ENCODE measurements at places on chromosomes 7 and 10. TPM values are rescaled to one million over a fixed set of nuclear protein-coding genes. Genes with fewer than 3 reads are reported as not detected.

Gene PIK3AP1
- 5.1 TPM for total RNA-seq

Gene PDLIM1
- total RNA-seq, result 161 TPM

Gene MRLN
- not detected for total RNA-seq

Gene TASOR2
- total RNA-seq, result 49.2 TPM

Gene LIPJ
- not detected for total RNA-seq

- no peak for DNase-seq
Observed at GRCh38 chr7:65338346-65338745, 35.3 kb upstream of the ZNF92 start.

- DNase-seq, result peak; percentile 46
Observed at GRCh38 chr7:77439572-77439971, 23.4 kb upstream of the GSAP start.

GRCh38 chr7:131546126-131546525, 10.3 kb downstream of the PODXL start:
- DNase-seq, result no peak

DNA sequence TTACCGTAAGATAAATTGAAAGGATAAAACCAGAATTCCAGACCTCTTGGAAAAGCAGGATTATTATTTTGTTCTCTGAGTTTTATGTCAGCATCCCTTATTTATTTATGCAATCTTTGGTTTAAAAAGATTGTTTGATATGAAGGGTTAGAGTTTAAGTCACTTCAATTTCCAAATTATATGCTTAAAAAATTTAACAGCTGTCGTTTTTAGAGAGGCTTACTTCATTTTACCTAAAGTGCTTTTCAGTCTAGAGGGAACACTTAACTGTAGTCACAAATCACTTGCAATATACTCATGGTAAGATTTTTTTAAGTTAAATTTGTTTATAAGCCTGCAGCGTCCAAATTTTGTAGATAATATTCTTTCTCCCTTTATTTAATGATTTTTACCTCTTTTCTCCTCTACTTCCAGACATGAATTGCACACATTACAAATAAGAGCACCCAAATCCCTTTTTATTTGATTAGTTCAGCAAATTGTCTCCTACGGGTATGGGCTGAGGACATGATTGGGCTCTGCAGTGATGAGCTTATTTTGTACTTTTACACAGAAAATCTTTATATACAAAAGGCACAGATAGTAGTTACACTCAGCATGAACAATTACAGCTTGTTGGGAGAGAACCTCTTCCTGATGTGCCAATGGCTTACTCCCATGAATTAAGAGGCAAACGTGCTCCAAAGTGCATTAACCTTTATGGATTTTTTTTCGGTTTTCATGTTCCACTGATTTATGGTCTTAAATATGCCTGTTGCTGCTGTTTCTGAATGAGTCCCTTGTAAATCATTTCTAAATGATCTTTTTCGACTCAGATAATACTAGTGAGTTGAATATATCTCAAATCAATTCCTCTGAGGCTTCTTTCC, 319.3 kb upstream of the LRGUK start:
- no peak for DNase-seq

GRCh38 chr10:28734938-28735759, 57.8 kb downstream of the BAMBI start:
- DNase-seq, result peak; percentile 35

DNA sequence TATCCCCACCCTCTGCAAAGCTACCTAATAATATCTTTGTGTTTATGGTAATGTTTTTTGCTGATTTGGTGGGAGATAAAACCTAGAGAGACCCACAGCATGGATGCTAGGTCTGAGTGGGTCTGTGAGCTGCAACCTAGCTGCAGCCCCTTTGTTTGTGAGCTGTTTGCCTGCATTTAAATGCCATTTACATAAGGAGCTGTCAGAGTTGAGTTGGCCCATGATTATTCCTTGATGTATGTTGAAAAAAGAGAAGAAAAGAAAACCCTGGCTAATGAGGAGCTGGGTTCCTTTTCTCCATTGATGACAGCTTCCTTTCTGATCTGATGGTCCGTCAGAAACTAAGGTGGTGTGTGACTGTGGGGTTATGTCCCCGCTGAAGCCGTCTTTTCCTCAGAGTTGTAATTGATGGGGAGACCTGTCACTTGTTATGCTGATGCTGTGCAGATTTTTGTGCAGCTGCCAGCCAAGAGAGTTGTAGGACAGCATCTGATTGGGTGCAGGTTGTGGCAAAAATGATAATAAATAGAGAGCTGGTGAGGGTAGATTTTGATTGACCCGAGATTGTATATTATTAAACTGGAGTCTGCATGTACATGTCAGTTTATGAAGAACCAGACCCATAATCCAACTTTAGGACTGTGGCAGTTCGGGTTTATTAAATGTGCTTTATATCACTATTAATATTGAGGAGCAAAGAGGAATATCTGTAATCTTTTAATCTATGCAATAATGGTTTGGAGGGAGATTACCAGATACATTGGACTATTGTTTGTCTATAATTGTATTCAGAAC, 219.8 kb downstream of the AUTS2 start:
- DNase-seq, result no peak

GRCh38 chr10:102819054-102819453, 18.2 kb downstream of the CYP17A1 start:
- DNase-seq, result no peak

DNA sequence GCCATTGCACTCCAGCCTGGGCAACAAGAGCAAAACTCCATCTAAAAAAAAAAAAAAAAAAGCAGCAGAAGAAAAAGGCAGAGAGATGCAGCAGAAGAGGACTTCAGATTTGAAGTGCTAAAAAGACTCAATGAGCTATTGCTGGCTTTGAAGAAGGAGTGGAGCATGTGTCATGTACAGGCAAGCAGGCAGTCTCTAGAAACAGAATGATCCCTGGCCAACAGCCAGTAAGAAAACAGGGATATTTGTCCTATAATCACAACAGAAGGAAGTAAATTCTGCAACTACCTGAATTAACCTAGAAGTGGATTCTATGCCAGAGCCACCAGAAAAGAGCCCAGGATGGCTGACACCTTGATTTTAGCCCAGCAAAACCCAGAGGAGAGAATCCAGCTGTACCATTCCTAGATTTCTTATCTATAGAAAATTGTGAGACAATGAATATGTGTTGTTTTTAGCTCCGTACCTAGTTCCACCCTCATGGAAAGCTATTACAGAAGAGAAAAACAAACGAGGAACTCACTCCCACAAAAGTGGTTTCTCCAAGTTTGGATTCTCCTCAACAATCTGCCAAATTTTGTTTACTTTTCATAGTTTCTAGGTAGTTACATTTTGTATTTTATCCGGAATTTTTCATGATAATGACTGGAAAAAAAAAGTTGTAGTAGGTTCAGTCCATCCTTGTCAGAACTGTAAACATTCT, 198.2 kb upstream of the GNAI1 start:
- no peak for DNase-seq

- DNase-seq, result no peak
Observed at GRCh38 chr7:119994928-119995327, 278.0 kb upstream of the KCND2 start.

- DNase-seq, result no peak
Observed at GRCh38 chr10:130421909-130422308, 285.7 kb downstream of the GLRX3 start.

DNA sequence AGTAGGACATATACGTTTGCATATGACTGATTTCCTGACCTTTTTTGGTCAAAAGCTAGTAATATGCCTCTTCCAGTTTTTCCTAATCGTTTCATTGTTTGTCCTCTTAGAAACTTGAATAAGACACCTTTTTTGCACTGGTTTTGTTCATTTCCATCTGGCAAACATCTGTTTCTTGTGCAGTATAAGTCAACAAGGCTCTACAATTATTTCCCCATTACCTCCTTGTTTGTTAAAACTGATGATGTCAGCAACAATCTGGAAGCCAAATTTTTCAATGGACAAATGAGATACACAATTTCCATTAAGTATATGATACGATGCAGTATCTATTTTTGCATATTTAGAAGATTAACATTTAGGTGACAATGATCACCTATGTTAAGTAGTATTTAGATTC, 148.8 kb downstream of the NRBF2 start:
- no peak for DNase-seq

DNA sequence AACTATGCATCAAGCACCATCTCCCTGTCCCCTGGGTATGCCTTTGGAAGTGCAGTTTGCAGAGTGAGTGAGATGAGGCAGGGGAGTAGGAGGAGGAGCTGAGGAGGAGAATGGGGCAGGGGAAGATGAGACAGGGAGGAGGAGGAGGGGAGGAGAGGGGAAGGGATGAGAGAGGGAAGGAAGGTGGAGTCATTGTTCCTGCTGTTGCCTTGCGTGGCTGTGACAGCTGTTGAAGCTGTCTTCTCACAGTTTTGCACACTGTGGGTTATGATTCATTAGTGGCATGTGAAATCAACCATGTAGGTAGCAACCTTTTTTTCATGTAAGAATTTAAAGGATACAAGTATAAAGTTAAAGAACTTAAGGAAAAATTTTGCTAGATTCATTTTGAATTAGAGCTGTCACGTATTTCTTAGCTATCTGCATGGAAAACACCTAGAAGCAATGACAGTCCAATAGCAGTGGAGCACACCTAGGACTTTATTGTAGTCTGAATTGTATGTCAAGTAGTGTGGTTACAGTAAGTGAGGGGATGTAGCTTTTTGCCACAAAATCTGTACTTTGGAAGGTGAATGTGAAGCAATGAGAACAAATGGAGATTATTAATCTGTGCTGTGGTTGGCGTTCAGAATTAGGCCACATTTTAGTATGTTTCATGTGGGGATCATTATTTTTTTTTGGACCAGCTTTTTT, 21.7 kb downstream of the CCM2 start:
- no peak for DNase-seq

- DNase-seq, result no peak
Observed at GRCh38 chr10:79976999-79977398, 28.1 kb upstream of the SFTPD start.

DNA sequence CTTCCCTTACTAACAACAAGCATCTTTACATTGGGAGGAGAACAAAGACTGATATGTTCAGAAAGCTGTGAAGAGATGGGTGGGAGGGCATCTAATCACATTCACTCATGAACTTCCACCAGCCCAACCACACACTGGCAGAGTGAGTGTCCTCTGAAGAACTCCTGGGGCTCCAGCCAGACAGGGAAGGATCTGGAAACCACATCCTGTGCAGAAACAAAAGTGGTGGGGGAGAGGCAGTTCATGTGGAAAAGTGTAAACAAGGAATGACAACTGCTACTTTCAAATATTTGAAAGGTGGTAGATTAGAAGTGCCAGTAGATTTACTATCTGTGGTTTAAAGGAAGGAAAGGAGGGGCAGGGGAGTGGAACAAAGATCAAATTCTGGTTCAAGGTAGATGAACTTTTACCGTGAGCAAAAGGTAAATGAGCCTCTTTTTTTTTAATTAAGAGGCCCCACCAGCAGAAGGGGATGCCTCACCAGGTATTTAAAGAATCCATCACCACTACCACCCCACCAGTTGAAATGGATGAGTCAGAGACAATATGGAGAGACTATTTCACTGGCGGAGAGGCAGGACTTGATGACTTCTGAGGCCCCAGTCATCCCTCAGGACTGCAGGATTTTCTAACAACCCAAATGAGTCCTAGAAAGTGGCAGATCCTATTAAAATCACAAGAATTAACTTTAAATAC, 34.5 kb downstream of the GOT1 start:
- DNase-seq, result no peak

DNA sequence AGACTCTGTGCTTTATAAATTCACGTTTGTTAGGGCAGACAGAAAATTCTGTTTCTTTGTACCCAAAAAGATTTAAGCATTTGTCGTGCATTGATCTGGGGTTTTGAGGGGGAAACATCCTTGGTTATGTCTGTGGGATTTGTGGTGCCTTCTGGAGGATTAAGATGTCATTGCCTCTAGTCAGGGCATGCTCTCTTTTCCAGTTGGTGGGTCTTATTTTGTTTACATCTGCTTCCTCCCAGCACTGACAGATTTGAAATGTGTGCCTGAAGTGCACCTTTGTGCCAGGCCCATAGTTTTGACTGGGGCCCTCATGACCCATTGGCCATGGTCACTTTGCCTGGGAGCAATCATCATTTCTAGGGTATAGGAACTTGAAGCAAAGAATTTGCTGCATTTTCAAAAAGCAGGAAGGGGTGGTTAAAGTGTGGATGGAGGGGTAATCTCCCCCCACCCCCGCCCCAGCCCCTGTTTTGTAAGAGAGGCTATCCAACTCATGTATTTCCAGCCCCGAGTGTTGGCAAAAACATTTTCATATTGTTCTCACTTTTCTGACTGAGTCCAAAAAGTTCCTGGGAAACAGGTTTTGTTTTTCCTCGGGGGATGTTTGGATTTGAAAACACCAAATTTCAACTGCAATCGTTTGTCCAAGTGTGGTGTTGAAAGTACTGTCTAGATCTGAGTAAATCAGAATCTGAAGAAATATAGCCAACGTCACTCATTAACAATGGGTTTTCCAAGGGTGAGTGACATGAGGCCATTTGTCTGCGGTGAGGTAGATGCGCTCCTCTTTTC, 388.2 kb upstream of the GALNT17 start:
- no peak for DNase-seq

GRCh38 chr7:53473371-53473770, 437.9 kb downstream of the POM121L12 start:
- DNase-seq, result no peak

DNA sequence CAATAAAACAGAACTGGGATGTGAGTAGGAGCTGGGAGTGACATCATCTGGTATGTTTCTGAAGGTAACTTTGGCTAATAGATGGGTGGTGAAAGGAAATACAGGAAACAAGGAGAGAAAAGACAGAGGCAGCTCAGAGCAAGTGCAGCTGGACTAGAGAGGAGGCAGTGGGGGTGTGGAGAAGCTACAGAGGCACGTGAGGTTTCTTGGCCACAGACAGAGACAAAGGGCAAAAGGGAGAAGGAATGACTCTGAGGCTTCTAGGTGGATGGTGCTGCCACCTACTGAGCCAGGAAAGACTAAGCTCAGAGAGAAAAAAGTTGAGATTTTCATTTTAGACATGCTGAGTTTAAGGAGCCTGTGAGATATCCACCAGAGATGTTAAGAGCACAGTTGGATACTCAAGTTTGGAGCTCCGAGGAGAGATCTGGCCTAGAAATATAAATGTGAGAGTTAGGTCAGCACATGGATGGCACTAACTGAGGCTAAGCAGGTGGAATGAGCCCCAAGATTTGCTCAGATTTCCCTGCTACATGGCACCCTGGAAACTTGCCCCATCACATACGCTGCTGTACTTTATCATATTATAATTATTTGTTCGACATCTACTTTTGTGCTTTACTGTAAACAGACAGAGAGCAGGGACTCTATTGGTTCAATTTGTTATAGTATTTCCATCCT, 293.0 kb upstream of the IMMP2L start:
- no peak for DNase-seq

GRCh38 chr10:18162021-18162627, 21.9 kb downstream of the CACNB2 start:
- no peak for DNase-seq

- no peak for DNase-seq
Observed at GRCh38 chr7:124364283-124364682, 331.4 kb upstream of the TMEM229A start.
